ENCODE measurements at places on chromosomes 12 and 14. TPM values are rescaled to one million over a fixed set of nuclear protein-coding genes. Genes with fewer than 3 reads are reported as not detected.

The PRB2 gene
- not detected for polyA plus RNA-seq

The NKX2-1 gene
- polyA plus RNA-seq: not detected

The C12orf50 gene
- polyA plus RNA-seq: not detected

- H3K27me3 ChIP-seq: no peaks in the 10 kb centered on the region
- no peak overlapping the region for H3K4me3 ChIP-seq
- peaks cover 24% of the 10 kb centered on the region for H3K4me1 ChIP-seq
- H3K27ac ChIP-seq: no peak overlapping the region
Measured at GRCh38 chr12:110171636-110172035, 47.5 kb downstream of the IFT81 start.

GRCh38 chr12:53994264-53995001 is 5.5 kb upstream of the HOXC9 start:
- no peaks in the 10 kb centered on the region for H3K36me3 ChIP-seq
- no peak overlapping the region for H3K27ac ChIP-seq

DNA sequence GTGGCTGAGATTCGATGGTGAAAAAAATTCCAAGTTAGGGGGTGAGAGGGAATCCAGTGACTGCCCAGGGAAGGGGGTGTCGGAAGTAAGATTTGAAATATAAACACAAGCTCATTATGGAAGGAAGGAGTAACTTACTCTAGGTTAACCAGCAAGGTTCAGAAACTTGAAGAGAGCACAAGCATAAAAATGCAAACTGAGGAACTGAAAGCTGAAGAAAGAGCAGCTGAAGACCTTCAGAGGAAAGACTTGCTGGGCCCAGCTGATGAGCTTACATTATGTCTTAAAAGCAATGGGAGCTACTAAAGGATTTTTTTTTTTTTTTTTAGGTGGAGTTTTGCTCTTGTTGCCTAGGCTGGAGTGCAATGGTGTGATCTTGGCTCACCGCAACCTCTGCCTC is 189.7 kb upstream of the GRIN2B start:
- no peaks in the 10 kb centered on the region for H3K4me1 ChIP-seq
- no peaks in the 10 kb centered on the region for H3K27me3 ChIP-seq
- H3K36me3 ChIP-seq: no peaks in the 10 kb centered on the region
- no peak overlapping the region for H3K4me3 ChIP-seq
- no peak for DNase-seq

GRCh38 chr14:104030958-104031357 is 54.5 kb upstream of the ASPG start:
- no peak overlapping the region for H3K27ac ChIP-seq
- no peaks in the 10 kb centered on the region for H3K27me3 ChIP-seq
- no peak overlapping the region for H3K4me3 ChIP-seq
- no peak for DNase-seq
- no peaks in the 10 kb centered on the region for H3K4me1 ChIP-seq
- H3K36me3 ChIP-seq: no peaks in the 10 kb centered on the region

DNA sequence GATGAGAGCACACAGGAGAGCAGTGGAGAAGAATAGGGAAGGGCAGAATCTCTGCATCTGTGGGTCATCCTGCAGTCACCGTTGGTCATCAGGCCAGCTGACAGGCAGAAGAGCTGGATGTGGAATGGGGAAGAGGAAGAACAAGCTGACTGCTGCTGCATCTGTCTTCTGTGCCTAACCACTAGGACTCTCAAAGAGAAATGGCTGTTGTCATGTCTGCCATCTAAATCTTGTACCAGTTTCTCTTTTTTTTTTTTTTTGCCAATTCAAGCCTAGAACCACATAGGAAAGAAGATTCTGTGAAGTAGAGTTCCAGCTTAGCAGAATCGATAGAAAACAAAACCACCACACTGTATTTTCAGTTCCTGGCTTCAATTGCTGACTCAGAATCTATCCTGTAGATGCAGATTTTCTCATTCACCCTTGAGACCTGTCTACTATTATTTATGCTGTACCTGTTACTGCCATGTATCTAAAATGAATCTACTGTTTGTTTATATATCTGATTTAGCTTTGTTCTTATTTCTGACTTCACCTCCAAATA is 421.9 kb upstream of the PRICKLE1 start:
- no peaks in the 10 kb centered on the region for H3K4me1 ChIP-seq
- no peaks in the 10 kb centered on the region for H3K27me3 ChIP-seq
- no peaks in the 10 kb centered on the region for H3K36me3 ChIP-seq
- H3K4me3 ChIP-seq: no peak overlapping the region

DNA sequence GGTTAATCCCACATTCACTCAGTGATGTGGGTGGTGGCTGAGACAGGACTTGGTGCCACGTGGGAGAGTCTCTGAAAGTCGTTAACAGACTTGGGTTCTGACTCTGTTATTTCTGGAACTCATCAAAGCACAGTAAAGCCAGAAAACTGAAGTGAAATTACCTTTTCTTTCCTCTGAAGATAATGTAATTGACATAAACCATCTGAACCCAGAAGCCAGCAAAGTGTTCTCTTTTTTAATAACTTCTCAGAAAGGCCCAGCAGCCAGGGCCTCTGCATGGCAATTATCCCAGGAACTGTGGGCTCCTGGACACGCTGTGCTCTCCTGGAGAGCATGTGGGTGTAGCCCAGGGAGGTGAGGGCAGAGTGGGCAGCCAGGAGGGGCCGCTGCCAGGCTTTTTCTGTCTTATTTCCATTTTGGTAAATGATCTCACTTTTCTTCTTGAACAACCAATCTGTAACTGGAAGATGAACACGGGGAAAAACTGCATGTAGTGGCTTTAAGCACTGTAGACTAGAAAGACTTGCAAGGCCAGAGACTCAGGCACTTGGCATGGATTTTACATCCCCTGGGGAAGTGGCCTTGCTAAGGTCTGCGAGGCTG is 444.1 kb upstream of the TMEM132C start:
- no peaks in the 10 kb centered on the region for H3K27me3 ChIP-seq
- H3K27ac ChIP-seq: no peak overlapping the region
- H3K4me3 ChIP-seq: no peak overlapping the region

GRCh38 chr12:92556141-92556540 is 146.6 kb upstream of the PLEKHG7 start:
- H3K4me3 ChIP-seq: no peak overlapping the region
- no peaks in the 10 kb centered on the region for H3K27me3 ChIP-seq
- no peak overlapping the region for H3K27ac ChIP-seq
- H3K4me1 ChIP-seq: peaks cover 47% of the 10 kb centered on the region
- no peaks in the 10 kb centered on the region for H3K36me3 ChIP-seq

Measured in heart right ventricle (tissue), 16 donors.